ENCODE measurements at places on chromosomes 6 and 20. TPM values are rescaled to one million over a fixed set of nuclear protein-coding genes. Genes with fewer than 3 reads are reported as not detected.

DNA sequence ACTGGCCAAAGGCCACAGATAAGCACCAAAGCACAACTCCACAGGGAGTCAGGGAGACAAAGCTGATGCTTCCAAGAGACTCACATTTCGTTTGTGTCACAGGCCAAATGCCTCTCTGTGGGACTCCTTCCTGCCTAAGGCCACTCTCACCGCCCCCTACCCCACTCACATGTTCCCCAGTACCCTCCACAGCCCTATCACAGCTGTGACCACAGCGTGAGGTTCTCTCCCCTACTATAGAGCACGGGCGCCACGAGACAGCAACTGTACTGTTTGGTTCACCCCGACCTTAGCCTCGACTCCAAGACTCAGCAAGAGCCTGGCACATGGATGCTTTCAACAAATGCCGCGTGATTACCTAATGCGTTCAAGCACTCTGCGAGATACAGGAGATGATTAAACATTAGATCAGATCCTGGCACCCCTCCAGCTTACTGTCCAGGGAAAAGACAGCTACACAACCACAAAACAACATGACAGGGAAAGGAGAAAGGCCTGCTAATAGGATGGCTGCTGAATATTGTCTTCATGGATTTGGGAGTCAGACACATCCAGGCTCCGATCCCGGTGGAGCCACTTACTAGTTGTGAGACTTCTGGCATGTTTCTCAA is 105.5 kb downstream of the AGPAT4 start:
- peak; percentile 99 for DNase-seq

DNA sequence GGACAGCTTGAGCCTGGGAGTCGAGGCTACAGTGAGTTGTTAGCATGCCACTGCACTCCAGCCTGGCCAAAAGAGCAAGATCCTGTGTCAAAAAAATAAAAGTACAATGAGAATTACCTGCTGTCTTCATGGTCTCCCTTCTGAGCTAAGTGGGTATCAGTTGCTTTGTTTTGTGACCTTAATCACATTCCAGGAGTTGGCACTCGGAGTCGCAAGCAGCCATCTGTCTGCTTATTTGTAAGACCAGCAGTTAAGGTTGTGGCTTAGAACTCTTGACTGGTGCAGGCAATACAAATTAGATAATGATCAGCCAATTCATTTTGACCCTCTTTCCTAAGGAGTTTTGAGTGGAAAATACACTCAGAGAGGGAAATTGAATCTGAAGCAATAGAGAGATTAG is 114.0 kb downstream of the MYO6 start:
- DNase-seq, result no peak

The CRISP3 gene
- not detected for total RNA-seq

The CFB gene
- total RNA-seq, result 1.8 TPM

DNA sequence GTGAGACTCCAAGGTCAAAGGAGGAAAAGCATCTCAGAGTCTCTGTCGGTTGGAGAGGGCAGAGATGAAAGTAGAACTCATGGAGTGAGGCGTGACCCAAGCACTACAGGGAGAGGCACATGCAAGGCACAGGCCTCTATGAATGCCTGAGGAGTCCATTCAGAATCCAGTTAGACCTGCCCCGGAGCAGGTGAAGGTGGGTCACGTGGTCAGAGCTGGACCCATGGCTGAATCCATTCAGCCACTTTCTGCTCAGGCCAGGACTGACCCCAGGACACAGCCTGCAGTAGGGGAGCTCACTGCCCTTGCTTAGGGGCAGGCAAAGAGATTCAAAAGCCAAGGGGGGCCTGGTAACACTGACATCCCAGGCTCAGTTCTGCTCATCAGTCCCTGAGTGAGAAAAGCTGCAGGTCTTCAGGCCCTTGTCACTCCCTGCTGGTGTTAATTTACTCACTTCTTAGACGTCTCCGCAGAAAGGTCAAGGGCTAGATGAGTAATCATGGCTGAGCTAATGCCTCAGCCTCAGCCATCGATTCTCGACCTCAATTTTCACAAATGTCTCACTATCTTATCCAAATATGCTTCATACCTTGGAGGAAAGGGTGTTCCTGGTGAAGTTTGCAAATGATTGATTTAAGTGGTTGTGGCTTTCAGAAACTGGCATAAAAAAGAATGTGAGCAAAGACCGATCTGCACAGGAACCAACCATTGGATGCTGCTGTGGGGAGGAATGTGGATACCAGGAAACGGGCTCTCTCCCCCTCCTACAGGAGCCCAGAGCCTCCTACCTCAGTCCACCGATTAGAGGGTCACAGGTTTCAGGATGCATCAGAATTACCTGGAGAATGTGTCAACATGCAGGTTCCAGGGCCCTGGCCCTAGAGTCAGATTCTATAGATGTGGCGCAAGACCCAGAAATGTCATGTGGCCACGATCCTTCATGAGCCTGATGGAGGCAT is 584.4 kb downstream of the PTPRT start:
- DNase-seq, result no peak

Data from RPMI7951 (cell line).